ENCODE measurements at places on chromosomes 5 and 9.
A peak's percentile ranks its signal among the peaks of the same experiment; 100 is the strongest.

- DNase-seq, result no peak
Measured at GRCh38 chr9:114696814-114697544, 15.0 kb upstream of the TEX48 start.

DNA sequence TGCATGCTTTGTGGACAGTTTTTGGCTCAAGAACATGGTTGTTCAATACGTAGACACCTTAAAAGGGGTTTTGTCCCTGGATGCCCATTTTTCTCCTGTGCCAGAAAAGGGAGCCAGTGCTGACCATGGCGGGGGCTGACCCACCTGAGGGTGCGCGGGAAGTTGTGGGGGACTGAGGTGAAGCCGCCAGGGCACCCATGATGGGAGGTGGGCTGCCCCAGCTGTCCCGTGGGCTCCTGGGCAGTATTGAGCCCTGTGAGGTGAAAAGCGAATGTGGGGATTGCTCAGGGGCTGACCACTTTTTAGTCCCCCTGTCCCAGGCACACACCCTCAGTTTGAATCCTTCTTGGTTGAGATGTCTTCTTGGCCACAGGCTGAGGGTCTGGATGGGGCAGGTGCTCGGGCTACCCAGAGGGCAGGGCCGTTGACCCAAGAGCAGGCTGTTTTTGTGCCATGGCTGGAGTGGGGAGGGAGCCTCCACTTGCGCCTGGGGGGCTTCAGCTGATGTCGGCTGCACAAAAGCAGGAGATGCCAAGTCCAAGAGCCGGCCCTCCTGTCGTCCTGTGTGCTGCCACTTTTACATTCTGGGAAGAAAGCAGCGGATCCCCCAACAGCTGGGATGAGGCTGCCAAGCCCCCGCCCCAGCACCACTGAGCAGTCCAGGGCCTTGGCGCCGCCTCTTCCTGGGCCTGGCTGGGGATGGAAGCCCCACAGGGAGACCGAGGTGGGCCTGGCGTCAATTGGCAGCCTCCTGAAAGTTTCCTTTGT is 120.1 kb downstream of the WNK2 start:
- no peak for DNase-seq

- DNase-seq, result no peak
Measured at GRCh38 chr9:94198414-94198813, 60.7 kb upstream of the ZNF169 start.

GRCh38 chr5:36998578-36998977 is 122.0 kb downstream of the NIPBL start:
- no peak for DNase-seq

- DNase-seq, result peak; percentile 61
Measured at GRCh38 chr5:152271420-152271819, 133.7 kb downstream of the NMUR2 start.

DNA sequence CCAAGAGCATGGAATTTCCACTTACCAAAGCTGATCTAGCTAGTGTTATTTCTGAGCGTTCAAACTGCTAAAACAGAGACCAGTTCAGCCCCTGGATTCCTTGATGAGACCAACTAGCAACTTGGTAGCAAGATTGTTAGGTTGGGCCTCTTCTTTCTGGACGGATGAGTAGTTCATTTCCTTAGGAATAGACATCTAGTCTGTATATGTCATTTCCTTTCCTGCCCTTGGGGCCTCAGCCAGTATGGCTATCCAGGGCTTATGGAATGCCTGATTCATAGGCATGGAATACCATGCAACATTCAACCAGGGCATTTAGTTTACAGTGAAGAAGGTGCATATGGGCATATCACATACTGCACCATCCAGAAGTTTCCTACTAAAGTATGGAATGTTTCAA is 14.5 kb upstream of the LPAR1 start:
- no peak for DNase-seq

DNA sequence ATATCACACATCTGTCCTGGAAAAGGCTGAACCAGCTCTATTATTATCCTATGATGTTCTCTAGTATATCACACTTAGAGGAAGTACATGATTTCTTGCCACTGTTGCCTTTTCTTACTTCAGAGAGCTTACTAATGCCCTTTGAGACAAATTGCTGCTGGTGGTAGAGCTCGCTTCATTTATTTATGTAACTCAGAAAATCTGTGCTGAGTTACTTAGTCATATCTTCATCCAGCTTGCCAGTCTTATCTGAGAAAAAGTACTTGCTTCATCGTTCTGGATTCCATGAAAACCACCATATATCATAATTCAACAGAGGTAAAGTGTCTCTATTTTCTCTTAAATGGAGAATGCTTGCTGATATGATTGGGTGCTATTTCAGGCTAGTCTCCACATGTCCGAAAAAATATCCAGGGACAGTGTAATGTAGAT is 26.6 kb downstream of the PTPDC1 start:
- DNase-seq, result peak; percentile 55

DNA sequence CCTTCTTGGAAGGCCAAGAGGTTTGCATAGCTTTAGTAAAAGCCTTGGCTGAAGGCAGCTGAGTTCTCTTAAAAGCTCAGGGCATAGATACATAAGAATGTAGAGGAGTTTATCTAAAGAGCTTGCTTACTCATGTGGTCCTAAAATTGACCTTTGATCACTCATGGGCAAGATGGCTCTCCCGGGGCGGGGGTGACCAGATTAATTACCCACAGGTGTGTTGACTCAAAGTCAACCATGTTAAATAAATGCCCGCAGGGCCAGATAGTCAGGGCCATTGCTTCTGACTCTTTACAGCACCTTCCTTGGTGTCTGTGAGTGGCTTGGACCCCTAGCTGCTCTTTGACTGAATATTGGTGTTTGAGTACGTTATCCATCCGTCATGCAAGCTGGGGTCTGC is 33.1 kb upstream of the GHR start:
- DNase-seq, result no peak

- DNase-seq, result no peak
Measured at GRCh38 chr5:173903396-173904140, 15.4 kb downstream of the CPEB4 start.
